ENCODE measurements at places on chromosomes 2 and 18. TPM values are rescaled to one million over a fixed set of nuclear protein-coding genes. Genes with fewer than 3 reads are reported as not detected.

Gene DIPK1C
- 25.5 TPM for total RNA-seq

Gene PTPRM
- 99.3 TPM for total RNA-seq

Gene TPO
- 2.0 TPM for total RNA-seq

Gene GTF2A1L
- total RNA-seq = 17.0 TPM

Gene HOXD9
- total RNA-seq = 1.0 TPM

Gene LYG2
- total RNA-seq = not detected

Gene KIF1A
- total RNA-seq = 133 TPM

Gene RGPD3
- total RNA-seq = 1.3 TPM

Gene COL4A4
- total RNA-seq = 11.7 TPM

Gene SPAST
- 60.7 TPM for total RNA-seq

Gene EFR3B
- 32.6 TPM for total RNA-seq

Gene CHST9
- 3.8 TPM for total RNA-seq

Gene MSGN1
- not detected for total RNA-seq

Gene PPP1R1C
- 9.6 TPM for total RNA-seq

Gene PKDCC
- 143 TPM for total RNA-seq

Gene TAF1B
- total RNA-seq = 46.5 TPM

Gene LDLRAD4
- 83.4 TPM for total RNA-seq

Gene ST6GAL2
- total RNA-seq = 74.9 TPM

Gene GPR39
- total RNA-seq = 1.1 TPM

Gene KHK
- 2.5 TPM for total RNA-seq

Gene LRRTM1
- 2.0 TPM for total RNA-seq

Gene CFAP65
- not detected for total RNA-seq

Gene PRSS56
- 9.6 TPM for total RNA-seq

Gene RGPD4
- 2.2 TPM for total RNA-seq

Gene ZNF804A
- 21.1 TPM for total RNA-seq

Gene UGT1A10
- not detected for total RNA-seq

Gene KCNJ3
- total RNA-seq = 9.5 TPM

Gene ZSWIM2
- total RNA-seq = not detected

Gene STRN
- 37.5 TPM for total RNA-seq

Gene DNPEP
- total RNA-seq = 32.5 TPM

Gene CBLN2
- 20.8 TPM for total RNA-seq

Gene IL37
- total RNA-seq = not detected

Gene SULT1C2
- 3.9 TPM for total RNA-seq

Gene EN1
- 0.16 TPM for total RNA-seq

Gene UGT1A8
- not detected for total RNA-seq

Gene PECR
- total RNA-seq = 19.3 TPM

Gene CYP26B1
- 12.8 TPM for total RNA-seq

Gene RAB6C
- total RNA-seq = 0.44 TPM

Gene LRP1B
- 9.5 TPM for total RNA-seq

Gene CAPG
- 27.8 TPM for total RNA-seq
